Gastroesophageal sphincter (tissue), 4 donors: ENCODE measurements at places on chromosomes 2 and 18. TPM values are rescaled to one million over a fixed set of nuclear protein-coding genes. Genes with fewer than 3 reads are reported as not detected.

DNA sequence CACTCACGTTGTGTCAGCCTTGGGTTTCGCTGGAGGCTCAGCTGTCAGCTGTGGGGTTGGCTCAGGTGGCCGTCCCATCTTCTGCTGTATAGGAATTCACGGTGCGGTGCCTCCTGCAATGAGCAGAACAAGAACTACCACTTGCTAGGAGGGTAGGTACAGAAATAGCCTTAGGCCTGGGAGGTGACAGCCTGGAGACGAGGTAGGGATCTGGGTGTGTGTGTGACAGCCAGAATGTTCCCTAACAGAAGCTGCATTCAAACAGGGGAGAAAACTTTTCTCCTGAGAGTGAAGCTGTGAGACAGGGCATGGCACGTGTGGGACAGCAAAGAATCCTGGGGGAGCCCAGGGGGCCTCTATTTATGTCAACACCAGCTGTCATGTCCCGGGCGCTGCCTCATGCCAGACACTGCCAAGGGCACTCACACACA, 8.4 kb upstream of the MAL start:
- peaks cover 9% of the 10 kb centered on the region for H3K27me3 ChIP-seq
- H3K36me3 ChIP-seq = no peaks in the 10 kb centered on the region
- ATAC-seq = no peak
- H3K4me1 ChIP-seq = no peaks in the 10 kb centered on the region
- no peak overlapping the region for H3K27ac ChIP-seq

DNA sequence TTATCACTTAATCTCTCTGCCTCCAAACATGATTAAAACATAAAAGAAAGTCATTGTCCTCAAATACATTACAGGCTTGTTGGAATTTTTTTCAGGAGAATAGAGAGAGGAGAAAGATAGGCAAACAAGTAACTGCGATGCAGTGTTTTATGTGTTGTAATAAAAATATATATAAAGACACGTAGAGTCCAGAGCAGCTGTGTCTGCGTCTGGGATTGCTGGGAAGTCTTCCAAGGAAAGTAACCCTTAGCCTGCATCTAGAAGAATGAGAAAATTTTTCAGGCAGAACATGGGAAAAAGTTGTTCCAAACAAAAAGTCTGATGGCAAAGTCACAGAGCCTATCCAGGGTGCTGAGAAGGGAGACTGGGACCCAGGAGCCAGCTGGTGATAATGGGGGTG, 91.8 kb upstream of the ST6GAL2 start:
- no peak for ATAC-seq
- no peak overlapping the region for H3K4me3 ChIP-seq
- H3K27ac ChIP-seq = no peak overlapping the region

- H3K27ac ChIP-seq = no peak overlapping the region
- no peak for ATAC-seq
- no peak overlapping the region for H3K4me3 ChIP-seq
- H3K4me1 ChIP-seq = peaks cover 6% of the 10 kb centered on the region
Observed at GRCh38 chr18:47901624-47902362, 28.7 kb downstream of the SMAD2 start.

DNA sequence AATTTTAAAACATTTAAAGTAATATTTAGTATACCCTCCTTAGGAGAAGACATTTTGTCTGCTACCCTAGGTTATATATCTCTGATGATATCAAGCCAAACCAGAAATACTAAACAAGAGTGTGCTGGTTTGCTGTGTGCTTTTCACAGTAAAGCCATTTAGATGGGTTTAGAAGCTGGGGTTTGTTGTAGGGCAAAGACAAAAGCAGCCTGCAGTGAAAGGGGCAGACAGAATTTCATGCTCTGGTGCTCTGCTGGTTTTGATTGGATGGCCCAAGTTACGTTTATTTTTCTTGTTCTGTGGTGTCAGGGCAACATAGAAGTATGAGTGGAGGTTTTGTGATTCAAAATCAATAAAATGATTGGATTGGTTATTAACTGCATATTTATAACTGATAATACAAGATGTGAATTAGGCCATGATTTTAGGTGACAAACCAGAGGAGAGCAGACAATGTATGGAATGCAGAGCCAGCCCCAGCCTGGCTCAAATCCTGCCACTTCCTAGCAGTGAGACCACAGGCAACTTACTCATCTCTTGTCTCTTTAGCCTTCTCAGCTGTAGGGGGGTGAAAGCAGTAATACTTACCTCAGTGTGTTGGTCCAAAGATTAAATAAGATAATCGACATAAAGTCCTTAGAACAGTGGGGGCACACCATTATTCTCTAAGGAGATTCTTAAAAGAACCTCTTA, 30.9 kb upstream of the IER3IP1 start:
- H3K27ac ChIP-seq = no peak overlapping the region
- peaks cover 8% of the 10 kb centered on the region for H3K27me3 ChIP-seq
- ATAC-seq = no peak
- H3K4me3 ChIP-seq = no peak overlapping the region

DNA sequence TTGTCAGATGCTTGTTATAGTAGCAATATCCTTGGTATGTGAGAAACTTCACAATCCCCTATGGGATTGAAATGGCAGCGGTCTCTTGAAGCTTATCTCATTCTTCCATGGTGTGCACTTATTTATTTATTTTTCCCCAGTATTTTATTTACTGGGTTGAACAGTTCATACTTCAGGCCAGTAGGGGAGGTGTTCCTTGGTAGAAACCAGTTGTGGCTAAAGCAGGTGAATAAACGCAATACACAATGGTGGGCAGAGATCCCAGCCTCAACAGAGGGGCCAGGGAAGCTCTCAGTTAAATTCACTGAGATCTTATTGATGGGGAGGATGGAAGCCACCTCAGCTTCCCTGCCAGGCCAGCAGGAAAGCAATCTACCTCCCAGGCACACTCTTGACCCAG, 93.7 kb upstream of the SRD5A2 start:
- no peak overlapping the region for H3K27ac ChIP-seq
- no peaks in the 10 kb centered on the region for H3K36me3 ChIP-seq
- ATAC-seq = no peak

- peaks cover 8% of the 10 kb centered on the region for H3K4me1 ChIP-seq
- H3K36me3 ChIP-seq = no peaks in the 10 kb centered on the region
- peak overlapping the region; percentile 60 for H3K27ac ChIP-seq
- H3K4me3 ChIP-seq = peak overlapping the region; percentile 99
Observed at GRCh38 chr2:62197011-62197924, 1.4 kb downstream of the B3GNT2 start.

GRCh38 chr2:61689568-61689967, 151.4 kb upstream of the XPO1 start:
- H3K4me1 ChIP-seq = no peaks in the 10 kb centered on the region
- no peak for ATAC-seq
- no peaks in the 10 kb centered on the region for H3K27me3 ChIP-seq
- no peak overlapping the region for H3K4me3 ChIP-seq
- no peak overlapping the region for H3K27ac ChIP-seq
- no peaks in the 10 kb centered on the region for H3K36me3 ChIP-seq

GRCh38 chr2:39154944-39155343, 34.1 kb upstream of the SOS1 start:
- no peak overlapping the region for H3K27ac ChIP-seq

DNA sequence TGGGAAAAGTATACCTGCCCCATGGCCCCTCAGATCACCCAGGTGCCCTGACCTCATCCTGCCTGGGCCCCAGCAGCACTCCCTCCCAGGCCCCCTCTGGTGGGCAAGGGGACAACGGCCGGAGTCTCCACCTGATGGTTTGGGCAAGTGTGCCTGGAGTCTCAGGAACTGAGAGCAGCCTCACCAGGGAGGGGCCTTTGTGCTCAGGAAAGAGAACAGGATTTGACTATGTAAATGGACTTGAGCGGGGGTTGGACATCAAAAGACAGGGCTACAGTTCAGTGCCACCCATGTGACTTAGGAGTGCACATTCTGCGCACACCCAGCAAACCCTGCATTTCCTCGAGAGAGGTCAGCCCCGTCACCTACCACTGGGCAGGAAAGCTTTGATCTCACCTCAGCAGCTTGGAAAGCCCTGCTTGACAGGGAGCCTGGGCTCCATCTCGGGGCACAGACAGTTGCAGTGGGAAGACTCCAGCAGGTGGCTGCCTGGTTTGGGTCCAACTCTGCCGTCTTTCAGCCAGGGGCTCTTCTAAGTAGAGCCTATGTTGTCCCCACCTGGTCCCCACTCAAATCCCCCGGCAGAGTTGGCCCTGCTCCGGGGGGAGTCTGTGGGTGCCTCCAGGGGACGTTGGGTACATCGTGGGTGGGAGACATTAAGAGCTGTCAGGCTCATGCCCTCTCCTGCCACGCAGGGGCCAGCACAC, 3.3 kb downstream of the INPP5D start:
- H3K27me3 ChIP-seq = no peaks in the 10 kb centered on the region
- H3K27ac ChIP-seq = no peak overlapping the region

- ATAC-seq = no peak
- H3K27me3 ChIP-seq = no peaks in the 10 kb centered on the region
Observed at GRCh38 chr2:103484906-103485305, 723.1 kb downstream of the TMEM182 start.

GRCh38 chr2:100256416-100256815, 65.9 kb downstream of the LONRF2 start:
- H3K4me3 ChIP-seq = no peak overlapping the region
- no peak for ATAC-seq
- no peaks in the 10 kb centered on the region for H3K27me3 ChIP-seq

GRCh38 chr2:80748592-80748991, 444.0 kb upstream of the LRRTM1 start:
- peaks cover 12% of the 10 kb centered on the region for H3K4me1 ChIP-seq
- H3K27ac ChIP-seq = no peak overlapping the region
- no peaks in the 10 kb centered on the region for H3K36me3 ChIP-seq
- no peak for ATAC-seq
- no peak overlapping the region for H3K4me3 ChIP-seq

DNA sequence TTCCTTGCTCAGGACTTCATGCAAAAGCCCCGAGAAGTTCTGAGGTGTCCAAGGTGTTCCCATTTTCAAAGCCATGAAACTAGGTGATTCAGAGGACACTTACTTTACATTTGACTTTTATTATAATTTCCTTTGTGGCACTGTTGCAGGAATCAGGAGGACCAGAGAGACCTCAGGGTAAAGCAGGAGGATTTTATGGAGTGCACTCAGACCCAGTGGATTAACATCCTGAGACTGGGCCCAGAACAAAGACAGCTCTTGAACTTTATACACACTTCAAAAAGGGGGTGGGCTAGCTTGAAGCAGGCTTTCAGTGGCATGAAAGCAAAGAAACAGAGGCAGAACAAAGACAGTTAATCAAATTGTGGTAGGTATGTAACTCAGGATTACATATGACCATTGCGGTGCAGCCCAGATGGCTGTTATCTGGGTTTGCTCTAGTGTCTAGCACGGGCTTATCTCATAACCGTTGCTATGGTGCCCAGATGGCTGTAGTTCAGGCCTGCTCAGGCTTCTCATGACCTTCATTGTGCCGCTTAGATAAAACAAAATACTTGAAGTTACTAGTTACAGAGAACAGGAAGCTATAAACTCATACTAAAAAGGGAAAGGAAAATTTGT, 39.4 kb downstream of the TMEM182 start:
- ATAC-seq = no peak
- H3K27ac ChIP-seq = no peak overlapping the region
- H3K4me1 ChIP-seq = no peaks in the 10 kb centered on the region

GRCh38 chr2:43576981-43577892, 18.6 kb downstream of the THADA start:
- peaks cover 73% of the 10 kb centered on the region for H3K36me3 ChIP-seq
- no peaks in the 10 kb centered on the region for H3K4me1 ChIP-seq
- no peaks in the 10 kb centered on the region for H3K27me3 ChIP-seq

DNA sequence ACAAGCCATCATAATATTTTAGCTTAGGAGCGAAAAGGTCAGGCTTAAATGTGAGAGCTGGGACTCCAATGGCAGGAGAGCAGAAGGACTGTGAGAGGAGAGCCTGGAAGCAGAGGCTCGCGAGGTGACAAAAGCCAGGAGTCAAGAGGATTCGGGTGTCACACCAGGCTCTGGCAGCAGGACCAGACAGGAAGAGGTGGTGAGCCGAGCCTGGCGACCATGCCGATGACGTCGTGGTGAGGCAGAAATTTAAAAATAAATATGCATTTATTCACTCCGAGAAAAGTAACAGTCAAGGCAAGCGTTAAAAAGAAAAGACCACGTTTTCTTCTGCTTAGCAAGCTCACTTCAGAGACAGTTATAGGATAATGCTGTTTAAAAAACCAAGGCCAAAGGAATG, 31.3 kb upstream of the ZNF236 start:
- no peak overlapping the region for H3K4me3 ChIP-seq
- ATAC-seq = no peak
- peaks cover 11% of the 10 kb centered on the region for H3K27me3 ChIP-seq
- no peaks in the 10 kb centered on the region for H3K36me3 ChIP-seq
- no peak overlapping the region for H3K27ac ChIP-seq

DNA sequence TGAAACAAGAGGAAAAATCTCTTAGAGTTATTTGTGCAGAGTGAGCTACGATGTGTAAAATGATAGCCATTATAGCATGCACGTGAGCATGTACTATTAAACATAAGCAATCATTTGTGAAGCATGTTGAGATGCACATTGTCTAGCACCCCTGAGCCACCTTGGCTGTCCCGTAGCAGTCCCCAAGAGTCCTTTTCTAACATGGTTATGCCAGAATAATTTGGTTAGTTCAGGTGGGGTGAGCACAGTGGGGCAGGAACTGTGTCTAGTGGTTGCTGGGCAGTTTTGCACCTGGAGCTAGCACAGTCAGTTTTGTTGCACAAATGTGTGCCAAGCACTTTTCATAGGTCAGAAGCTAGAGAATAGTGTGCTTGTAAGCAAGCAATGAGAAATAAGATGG, 809.8 kb downstream of the RNF144A start:
- H3K36me3 ChIP-seq = no peaks in the 10 kb centered on the region
- no peak overlapping the region for H3K4me3 ChIP-seq

DNA sequence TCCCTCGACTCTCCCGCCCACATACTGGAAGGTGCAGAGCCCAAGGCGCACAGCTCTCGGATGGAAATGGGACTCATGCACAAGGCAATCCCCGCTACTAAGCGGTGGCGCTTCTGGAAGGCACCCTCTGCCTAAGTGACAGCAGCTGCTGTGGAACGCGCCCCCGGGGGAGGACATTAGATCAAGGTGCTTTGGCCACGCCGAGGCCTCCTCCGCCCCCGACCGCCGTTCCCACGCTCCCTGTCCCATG, 202 bp downstream of the MCEE start:
- peak overlapping the region; percentile 76 for H3K27ac ChIP-seq
- H3K4me3 ChIP-seq = peak overlapping the region; percentile 76
- peak; percentile 52 for ATAC-seq
- H3K4me1 ChIP-seq = peaks cover 4% of the 10 kb centered on the region

DES gene
- 10,852 TPM for total RNA-seq

DNAJC5G gene
- total RNA-seq = not detected

GAREM2 gene
- 1.8 TPM for total RNA-seq

MC4R gene
- total RNA-seq = 1.0 TPM
